ENCODE measurements at places on chromosomes 2 and 18. TPM values are rescaled to one million over a fixed set of nuclear protein-coding genes. Genes with fewer than 3 reads are reported as not detected.

GRCh38 chr2:127105656-127106456 is 1.1 kb downstream of the BIN1 start:
- DNase-seq = no peak

DNA sequence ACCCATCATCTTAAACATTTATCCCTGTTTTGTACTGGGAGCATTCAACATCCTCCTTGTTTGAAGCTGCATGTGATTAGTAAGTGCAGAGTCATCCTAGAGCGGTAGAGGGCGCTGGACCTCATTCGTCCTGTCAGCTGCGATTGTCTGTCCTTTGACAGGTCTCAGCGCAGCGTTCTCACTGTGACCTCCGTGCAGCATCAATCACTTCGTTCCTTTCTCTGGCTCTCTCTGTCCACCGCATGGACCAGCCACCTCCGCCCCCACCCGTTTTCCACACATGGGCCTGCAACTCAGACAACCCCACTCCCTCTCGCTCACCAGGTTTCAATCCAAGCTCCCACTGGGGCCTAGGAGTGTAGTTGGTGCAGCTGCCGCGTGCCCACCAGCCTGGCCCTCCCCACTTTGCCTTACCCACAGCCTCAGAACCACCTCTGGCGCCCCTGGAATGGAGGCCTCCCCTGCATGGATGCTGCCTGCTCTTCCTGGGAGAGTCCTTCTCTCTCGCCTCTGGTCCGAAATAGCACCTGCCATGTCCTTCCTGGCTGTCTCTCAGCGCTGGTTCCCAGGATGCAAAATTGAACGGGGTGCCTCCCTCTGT is 90.5 kb downstream of the NDUFA10 start:
- peak; percentile 47 for DNase-seq

GRCh38 chr2:217047631-217048030 is 187.8 kb upstream of the TNP1 start:
- no peak for DNase-seq

- no peak for DNase-seq
Observed at GRCh38 chr2:213187386-213187785, 36.0 kb upstream of the IKZF2 start.

GRCh38 chr2:164115806-164116205 is 380.0 kb upstream of the FIGN start:
- no peak for DNase-seq

DNA sequence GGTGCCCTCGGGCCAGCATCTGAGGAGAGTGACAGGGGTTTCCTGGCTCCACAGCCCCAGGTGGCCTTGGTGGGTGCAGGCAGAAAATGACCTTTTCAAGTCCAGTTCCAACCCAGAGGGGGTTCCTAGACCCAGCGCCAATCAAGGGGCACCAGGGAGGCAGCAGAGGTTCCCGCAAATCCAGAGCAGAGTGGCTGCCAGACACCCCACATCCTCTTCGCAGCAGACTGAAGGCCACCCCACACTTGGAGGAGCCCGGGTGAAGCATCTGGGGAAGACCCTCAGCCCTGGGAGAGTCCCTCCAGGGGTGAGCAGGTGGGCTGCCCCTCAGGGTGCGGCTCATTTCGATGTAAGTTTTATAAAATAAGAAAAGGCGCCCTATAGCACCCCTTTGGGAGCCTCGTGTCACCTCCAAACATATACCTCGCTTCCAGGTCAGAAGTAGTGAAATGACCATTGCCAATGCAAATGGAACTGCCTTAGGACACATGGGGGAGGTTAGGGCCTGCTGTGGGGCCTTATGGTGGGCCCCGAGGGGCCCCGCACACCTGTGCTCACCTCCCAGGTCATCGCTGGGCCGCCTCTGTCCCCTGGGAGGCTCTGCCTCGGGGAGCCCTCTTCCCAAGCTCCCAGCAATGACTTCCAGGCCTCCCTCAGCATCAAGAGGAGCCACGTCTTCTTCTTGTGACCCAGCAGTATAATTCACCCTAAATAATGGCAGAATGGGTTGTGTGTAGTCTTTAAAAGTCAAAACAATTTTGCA is 11.0 kb downstream of the RTP5 start:
- no peak for DNase-seq

THADA gene
- total RNA-seq = 48.3 TPM

Data from activated T-helper 2 cell treated with anti-CD3 and anti-CD28 coated beads, Interferon-gamma antibody, Interleukin-2, Interleukin-4, amounts not matched to agents 10 μg/mL and 5 μg/mL and 100 μg/mL, durations not matched to agents 14 hours and 24 hours and 36 hours (primary cell).